ENCODE measurements at places on chromosomes 2 and 18. TPM values are rescaled to one million over a fixed set of nuclear protein-coding genes. Genes with fewer than 3 reads are reported as not detected.

GRCh38 chr2:8154270-8154669 is 527.6 kb upstream of the ID2 start:
- no peak for DNase-seq

DNA sequence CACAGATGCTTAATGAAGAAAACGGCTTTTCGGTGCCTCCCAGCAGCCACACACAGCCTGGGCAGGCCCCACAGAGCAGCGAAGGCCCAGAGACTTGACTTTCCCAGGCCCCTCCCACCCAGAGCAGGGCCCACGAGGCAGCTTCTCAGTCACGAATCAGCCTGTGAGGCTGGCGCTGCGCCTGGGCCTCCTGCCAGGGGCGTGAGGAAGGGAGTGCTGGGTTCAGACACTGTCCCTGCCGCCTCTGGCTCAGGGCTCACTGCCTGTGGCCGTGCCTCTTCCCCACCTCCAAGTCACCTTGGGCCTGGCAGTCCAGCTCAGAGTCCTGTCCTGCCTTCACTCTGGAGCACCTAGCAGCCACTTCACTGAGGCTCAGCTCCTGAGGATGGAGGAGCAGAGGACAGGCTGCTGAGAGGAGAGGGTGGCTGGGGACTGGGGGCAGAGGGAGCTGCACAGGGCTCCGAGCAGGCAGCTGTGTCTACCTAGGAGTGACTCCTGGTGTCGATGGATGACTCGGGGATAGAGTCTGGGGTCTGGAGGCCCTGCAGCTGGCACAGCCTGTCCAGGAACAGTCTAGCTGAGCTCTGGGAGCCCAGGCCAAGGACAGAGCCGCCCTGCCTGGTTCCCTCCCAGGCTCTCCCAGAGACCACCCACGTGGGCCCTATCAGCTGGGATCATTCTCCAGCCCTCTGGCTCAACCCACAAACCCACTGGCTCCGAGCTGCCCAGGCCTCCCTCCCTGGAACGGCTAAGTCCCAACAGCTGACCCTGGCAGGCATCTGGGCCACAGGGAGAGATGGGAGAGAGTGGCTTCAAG is 36.4 kb upstream of the FOSL2 start:
- peak; percentile 92 for DNase-seq

HOXD11 gene
- not detected for total RNA-seq

GRCh38 chr2:151251012-151251411 is 10.7 kb downstream of the RBM43 start:
- DNase-seq = no peak

PXDN gene
- total RNA-seq = 9.4 TPM

ACP1 gene
- 58.7 TPM for total RNA-seq

PDE11A gene
- total RNA-seq = 3.9 TPM

LAMA1 gene
- total RNA-seq = 0.33 TPM

GRCh38 chr2:1715184-1716013 is 28.9 kb downstream of the PXDN start:
- DNase-seq = no peak

DNA sequence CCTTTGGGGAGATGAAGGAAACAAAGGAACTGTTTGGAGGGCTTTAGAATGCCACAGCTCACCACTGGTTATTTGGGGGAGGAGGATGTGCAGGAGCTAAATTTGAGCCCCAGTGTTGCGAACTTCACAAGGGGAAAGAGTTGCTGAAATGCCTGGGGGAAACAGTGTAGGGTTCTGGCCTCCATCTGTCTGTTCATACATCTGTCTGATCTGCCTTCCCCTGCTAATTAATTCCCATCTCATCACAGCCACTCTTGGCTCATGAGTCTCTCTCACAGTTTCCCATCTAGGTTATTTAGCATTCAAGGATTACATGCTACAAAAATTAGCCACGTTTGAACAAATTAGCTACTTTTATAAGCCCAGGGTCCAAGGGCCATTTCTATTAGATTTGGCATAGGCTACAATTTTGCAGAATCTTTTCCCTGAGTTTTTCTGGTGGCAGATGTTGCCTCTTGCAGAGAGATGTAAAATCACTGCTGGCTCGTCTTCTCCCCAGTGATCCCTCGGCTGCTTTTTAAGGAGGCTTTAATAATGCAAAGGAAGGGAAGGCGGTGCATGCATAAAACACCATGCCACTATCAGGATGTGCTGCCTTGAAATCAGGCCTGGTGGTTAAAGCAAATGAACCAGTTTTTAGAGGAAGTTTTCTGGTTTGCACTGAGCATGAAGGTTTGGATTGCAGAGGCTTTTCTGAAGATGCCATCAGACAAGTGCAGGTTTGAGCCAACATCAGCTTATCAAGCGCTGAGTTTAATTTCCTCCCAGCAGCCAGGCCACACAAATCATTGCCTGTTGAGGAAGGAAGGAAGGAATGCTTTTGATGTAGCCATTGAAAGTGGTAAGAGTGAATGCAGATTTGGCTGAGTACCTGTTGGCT is 35.0 kb downstream of the ADD2 start:
- DNase-seq = no peak

DNA sequence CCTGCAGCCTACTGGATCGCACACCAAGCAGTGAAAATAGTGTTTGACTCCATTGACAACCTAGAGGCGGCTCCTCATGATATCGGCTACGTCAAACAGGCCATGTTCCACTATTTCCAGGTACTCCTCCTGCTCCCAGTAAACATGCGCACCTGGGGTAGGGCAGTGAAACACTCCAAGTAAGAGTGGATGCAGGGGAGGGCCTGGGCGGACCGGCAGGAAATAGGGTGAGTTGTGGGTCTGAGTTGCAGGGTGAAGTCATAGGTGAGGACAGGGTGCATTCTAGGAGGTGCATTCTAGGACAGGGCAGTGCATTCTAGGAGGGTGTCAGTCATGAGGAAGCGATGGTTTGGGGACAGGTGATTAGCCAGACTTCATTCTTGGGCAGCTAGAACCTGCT is 5.0 kb downstream of the NAGK start:
- DNase-seq = no peak

GRCh38 chr2:766255-766654 is 89.0 kb upstream of the TMEM18 start:
- DNase-seq = no peak

VSNL1 gene
- 11.9 TPM for total RNA-seq

- no peak for DNase-seq
Measured at GRCh38 chr18:70301667-70302066, 12.8 kb downstream of the SOCS6 start.

DNA sequence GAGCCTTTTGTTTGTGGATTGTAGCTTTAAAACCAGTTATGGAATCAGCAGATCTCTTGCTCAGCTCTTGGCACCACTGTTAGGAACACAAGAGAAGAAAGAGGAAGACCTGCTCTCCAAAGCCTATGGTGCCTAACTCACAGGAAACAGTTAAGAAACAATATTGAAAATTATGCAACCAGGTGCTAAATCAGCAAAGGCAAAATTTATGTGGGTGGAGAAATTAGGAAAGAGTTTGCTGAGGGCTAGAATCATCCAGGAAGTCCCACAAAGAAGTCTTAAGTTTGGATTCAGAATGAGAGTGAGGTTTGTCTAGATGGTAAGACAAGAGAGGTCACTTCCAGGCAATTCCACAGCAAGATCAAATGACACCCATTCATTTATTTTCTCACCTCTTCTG is 49.4 kb downstream of the AOX1 start:
- DNase-seq = no peak

DNA sequence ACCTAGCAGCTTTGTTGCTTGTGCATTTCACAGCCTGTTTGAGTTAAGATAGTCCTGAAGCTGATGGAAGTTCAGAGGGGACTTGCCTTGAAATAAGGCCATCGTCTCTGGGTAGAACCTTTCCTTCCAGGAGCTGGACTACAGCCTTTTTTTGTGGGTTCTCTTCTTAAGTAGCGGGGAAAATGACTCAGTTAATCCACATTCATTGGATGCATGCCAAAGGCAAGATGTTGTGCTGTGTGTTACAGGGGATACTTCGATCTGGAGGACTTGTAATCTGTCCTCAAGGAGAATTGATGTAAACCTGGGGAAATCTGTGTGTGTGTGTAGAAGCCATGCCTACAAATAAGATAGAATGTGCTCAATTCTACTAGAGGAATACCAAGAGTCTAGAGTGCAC is 46.8 kb downstream of the RPIA start:
- no peak for DNase-seq

DNA sequence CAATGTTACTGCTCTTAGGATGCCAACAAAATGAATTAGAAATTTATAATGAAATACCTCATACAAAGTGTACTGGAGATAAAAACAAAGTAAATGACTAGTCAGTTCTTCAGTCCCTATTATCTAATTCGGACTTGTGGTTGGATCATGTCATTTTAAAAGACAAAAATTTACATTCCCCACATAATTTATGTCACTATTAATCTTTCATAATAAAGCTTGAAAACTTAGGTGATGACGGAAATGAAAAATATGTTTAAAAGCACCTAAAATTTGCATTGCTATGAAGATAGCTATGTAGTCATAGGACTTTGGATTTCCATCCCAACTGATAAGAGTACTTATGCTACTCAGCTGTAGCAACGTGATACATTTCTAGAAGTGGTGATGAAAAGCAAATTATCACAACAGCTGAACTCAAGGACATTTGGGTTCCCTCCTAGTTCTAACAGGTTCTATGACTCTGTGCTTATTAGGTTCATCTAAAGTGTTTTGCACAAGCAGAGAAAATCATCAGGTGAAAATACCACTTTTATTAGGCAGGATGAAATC is 58.4 kb downstream of the LRPPRC start:
- no peak for DNase-seq

DNA sequence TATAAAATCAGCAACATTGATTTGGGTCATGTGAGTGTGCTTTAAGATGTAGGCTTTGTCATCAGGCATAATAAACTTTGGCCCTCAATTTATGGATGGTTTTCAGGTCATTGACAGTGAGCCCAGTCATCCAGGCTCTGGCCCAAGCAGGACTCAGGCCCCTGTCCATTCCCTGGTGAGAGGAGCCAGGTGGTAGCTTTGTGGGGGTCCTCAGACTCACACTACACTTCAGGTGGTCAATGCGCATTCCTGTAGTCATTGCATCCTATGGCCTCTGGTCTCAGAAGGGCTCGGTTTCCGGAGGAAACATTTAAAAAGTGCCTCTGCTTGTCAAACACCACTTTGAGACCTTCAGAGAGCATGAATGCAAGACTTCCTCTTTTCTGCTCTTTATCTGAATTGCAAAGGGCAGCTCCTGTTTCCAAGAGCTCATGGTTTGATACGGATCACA is 20.2 kb downstream of the LGALSL start:
- DNase-seq = no peak

FRZB gene
- 0.28 TPM for total RNA-seq

DNA sequence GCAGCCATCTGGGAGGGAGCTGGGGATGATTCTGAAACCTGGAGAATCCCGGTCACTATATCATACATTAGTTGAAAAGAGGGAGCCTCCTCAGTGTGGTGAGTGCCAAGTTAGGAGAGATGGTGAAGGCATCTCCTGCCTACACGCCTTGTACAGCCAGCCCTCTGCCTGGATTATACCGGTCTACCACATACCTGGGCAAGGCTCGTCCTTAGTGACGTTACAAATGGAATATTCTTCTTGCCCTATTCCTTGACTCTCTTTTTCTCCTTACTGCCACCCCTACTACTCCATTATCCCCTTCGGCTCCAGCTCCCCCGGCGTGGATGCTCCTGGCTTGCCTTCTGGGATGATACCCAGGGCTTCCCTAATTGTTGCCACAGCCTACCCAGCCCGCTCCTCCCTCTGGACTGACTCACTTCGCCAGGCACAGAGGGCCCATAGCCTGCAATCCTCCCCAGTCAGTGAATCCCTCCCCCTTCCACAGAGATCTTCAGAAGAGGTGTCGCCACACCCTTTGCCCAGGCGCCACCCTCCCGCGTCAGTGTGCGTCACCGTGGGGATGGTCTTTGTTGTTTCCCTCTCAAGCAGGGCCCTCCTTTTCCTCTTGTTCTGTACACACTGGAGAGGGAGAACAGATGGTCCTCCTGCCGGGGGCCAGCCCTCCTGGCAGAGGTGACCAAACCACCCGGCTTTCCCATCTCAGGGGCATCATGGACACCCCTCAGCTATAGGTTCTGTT is 115.2 kb upstream of the EPAS1 start:
- DNase-seq = peak; percentile 40

GRCh38 chr2:61210332-61210981 is 48.5 kb downstream of the C2orf74 start:
- no peak for DNase-seq

DNA sequence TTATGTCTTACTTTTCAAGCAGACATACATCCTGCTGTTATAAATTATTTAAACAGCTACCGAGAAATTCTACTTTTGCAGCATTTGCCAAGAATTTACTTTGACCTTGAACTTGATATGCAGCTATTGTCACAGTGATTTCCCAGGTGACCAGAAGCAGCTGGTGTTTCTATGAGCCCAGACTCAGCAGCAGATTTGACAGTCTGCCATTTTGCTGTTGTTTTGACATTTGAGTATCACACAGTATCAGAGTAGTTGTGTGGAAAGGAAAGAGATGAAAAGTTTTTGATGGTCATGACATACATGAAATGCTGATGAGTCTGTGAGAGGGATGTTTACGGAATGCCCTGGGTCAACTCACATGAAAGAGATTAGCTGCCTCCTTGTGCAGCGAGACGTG is 6.6 kb upstream of the CCDC195 start:
- DNase-seq = no peak

TCF23 gene
- total RNA-seq = 0.10 TPM

GRCh38 chr2:223050900-223051504 is 988 bp upstream of the KCNE4 start:
- no peak for DNase-seq

- no peak for DNase-seq
Measured at GRCh38 chr2:186709529-186710450, 15.9 kb downstream of the FAM171B start.

GRCh38 chr18:22705328-22705727 is 227.8 kb upstream of the RBBP8 start:
- DNase-seq = no peak

LYPD1 gene
- 0.40 TPM for total RNA-seq

DNA sequence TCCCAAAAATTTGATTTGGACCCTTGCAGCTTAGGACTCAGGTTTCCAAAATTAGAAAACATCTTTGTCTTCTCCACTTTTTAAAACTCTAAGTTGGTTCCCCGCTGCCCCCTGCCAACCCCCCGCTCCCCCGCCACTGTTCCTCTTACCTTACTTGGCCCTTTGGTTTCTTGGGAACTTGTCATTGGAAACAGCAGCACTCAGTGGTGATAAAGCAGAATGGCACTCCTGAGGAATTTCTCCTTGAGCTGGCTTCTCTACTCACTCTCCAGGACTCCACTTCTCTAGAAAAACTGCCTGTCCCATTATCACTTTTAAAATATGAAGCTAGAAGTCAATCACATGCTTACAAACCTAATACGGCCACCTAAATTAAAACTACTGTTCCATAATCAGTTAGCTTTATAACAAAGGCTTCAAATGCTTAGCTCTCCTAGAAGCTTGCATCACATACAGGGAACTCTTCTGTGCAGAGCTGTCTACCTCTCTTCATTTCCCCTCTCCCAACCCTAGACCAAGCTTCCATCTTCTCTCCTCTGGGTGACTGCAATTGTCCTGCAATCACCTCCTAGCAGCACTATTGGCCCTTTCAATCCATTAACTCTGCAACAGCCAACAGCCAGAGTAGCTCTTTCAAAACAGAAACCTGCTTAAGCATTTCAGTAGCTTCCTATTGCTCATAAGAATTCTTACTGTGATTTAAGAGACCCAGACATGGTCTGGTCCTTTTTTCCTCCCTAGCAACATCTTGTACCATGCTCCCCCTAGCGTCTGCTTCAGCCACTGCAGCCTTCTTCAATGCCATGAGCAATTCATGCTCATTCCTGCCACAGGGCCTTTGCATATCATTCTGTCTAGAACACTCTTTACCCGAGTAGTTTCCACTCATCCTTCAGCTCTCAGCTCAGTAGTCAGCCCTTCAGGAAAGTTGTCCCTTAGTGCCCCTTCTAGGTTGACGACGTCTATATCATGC is 15.2 kb upstream of the PLEKHM3 start:
- DNase-seq = peak; percentile 55

GRCh38 chr2:207419331-207419730 is 110.4 kb upstream of the CREB1 start:
- DNase-seq = no peak

COL6A3 gene
- 6.2 TPM for total RNA-seq

Measured in left lobe of liver (tissue), 2 donors.